ENCODE measurements at places on chromosomes 12 and 14.

GRCh38 chr14:75561013-75561432, 17.4 kb upstream of the FLVCR2 start:
- DNase-seq = no peak

GRCh38 chr14:67018720-67019119, 170.5 kb upstream of the GARIN2 start:
- no peak for DNase-seq

DNA sequence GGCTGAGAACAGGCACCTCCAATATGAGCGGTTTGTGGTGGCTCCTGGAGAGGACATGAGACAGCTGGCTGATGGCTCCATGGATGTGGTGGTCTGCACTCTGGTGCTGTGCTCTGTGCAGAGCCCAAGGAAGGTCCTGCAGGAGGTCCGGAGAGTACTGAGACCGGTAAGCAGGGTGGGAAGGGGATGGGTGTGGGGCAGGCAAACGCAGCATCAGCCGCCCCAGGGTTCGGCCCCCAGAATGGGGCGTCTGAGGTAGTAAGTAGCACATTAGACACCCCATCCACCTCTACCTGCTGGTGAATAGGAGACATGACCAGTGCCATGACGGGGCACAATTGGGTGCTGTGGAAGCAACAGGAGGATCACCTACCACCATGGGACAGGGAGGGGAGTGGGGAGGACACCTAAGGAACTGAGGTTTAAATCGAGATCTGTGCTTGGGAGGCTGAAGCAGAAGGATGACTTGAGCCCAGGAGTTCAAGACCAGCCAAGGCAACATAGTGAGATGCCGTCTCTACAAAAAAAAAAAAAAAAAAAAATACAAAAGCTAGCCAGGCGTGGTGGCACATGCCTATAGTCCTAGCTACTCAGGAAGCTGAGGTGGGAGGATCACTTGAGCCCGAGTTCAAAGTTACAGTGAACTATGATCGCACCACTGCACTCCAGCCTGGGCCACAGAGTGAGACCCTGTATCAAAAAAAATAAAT, 25.5 kb downstream of the ITGA7 start:
- DNase-seq = no peak

GRCh38 chr14:96069421-96069820, 30.3 kb downstream of the C14orf132 start:
- no peak for DNase-seq

DNA sequence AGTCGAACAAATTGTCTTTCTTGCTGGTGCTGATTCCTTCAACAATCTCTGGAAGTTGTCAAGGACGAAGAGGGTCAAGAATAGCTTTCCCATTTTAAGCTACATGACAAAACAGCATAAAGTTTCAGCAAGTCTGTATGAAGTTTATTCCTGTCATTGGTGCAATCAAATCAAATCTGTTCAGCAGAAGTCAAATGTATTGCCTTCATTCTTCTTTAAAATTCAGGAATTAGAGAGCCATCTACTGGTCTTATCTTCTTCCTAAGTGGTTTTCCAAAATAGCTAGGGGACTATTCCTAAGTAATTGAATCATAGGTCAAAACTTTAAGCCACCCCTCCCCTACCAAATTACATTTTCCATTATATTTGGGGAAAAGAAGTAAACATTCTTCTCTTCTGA, 990.2 kb downstream of the GALC start:
- DNase-seq = no peak

DNA sequence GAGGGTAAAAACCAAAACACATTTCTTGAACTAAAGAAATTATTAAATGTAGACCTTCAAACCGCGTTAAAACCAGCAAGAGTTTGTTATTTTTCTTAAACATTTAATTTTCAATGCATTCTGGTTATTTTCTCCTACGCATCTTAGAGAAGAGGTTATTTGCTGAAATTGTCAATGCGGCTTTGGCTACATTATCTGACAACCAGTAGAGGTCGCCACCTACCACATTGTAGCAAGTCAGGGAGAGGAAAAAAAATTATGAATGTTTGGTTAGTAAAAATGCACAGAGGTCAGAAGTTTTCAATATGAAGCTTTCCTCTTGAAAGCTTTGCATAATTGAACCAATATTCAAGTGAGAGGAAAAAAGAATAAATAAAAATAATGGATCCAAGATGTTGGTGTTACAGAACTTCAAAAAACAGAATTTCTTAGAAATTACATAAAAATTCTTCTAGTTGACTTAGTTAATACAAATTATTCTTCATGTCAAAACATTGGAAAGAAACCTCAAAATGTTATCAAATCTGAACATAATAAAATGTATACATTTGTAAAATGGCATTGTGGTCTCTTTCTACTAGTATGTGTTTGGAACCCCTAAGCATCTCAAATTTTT, 159.4 kb upstream of the TMTC2 start:
- DNase-seq = peak; percentile 22

- DNase-seq = no peak
These were observed 920.1 kb downstream of the FLRT2 start for GRCh38 chr14:86450085-86450484.

GRCh38 chr12:46263140-46264016, 5.5 kb downstream of the SLC38A1 start:
- no peak for DNase-seq

GRCh38 chr12:101881228-101881627, 3.8 kb downstream of the DRAM1 start:
- DNase-seq = no peak

GRCh38 chr14:21617614-21618013, 17.1 kb downstream of the OR10G2 start:
- DNase-seq = no peak

DNA sequence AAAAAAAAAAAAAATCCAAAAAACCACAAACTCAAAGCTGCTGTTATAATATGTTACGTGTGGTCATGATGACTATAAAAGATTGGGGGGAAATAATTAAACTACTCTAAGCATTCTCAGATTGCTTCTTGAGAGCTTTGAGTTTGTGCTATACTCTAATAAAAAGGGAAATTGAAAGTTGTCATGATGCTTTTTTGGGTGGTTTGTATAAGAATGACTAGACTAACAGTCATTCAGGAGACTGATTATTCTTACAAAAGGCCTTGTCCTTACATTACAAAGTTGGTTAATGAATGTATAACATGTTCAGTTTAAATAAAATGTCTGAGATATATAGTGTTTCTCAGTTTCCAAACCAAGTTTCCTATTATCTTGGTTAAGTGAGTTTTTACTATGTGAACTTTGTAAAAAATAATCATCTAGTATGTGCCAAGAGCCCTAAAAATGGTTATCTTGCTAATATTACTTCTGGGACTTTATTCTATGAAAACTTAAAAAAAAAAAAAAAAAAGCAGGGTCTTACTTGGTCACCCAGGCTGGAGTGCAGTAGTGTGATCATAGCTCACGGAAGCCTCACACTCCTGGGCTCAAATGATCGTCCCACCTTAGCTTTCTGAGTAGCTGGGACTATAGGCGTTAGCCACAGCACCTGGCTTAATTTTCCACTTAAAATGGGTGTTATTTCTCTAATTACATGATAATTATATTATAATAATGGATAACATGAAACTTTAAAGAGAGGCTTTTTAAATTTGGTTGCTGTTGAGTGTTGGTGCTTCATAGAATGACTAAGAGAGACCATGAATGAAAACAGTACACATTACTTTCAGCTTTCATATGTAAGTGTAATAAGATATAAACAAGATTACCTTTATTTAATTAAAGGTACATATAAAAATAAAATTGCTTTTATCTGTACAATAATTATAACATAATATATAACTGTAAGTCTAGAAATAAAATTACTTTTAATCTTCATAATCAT, 459.6 kb upstream of the RGS6 start:
- no peak for DNase-seq

DNA sequence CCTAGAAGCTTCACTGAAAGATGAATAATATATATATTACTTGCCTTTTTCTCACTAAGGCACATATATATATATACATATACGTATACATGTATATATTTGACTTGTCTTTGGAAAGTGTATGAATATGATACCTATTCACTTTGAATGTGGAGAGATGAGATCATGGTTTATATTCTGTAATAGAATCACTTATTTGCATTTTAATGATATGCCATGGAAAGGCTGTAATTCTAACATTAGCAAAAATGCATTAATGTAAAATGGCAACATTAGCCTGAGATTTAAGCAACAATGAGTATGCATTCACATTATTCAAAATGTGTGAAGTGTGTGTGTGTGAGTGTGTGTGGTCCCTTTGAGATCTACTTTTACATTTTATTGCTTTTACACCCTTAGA, 54.5 kb upstream of the PRKD1 start:
- DNase-seq = no peak

GRCh38 chr12:59119676-59120075, 199.4 kb upstream of the LRIG3 start:
- no peak for DNase-seq

GRCh38 chr14:91780452-91780851, 48.6 kb upstream of the CATSPERB start:
- DNase-seq = no peak

- DNase-seq = no peak
These were observed 1.9 kb downstream of the ETV6 start for GRCh38 chr12:11651381-11651780.

GRCh38 chr12:591167-592023, 71.8 kb downstream of the NINJ2 start:
- DNase-seq = no peak

- no peak for DNase-seq
These were observed 2.0 kb downstream of the ZBTB25 start for GRCh38 chr14:64501411-64502171.

DNA sequence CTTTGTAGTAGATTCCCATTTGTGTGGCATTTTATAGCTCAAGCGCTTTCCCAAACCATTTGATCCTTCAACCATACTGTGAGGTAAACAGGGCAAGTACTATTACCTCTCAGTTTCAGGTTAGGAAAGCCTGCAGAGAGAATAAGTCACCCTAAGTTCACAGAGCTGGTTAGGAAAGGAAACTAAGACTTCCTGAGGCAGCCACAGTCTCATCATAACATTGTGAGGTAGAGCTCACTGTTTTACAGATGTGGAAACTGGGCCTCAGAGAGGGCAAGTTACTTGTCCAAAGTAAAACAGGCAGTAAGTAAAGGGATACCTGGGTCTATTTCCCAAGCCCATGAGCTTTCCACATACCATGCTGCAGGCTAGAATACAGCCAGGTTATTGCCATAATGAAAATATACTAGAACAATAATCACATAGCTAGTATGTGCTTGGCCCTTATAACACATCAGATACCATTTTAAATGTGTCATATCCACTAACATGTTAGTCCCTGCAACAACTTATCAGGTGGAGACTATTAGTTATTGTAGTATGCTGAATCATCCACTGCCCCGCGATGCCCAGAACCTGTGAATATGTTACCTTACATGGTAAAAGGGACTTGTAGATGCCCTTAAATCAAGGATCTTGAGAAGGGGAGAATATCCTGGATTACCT, 150.9 kb upstream of the GRIP1 start:
- DNase-seq = peak; percentile 4

GRCh38 chr14:63027719-63028118, 17.5 kb downstream of the KCNH5 start:
- DNase-seq = no peak

GRCh38 chr12:120239776-120240494, 25.6 kb downstream of the PXN start:
- no peak for DNase-seq

- DNase-seq = no peak
These were observed 4.6 kb upstream of the VRK1 start for GRCh38 chr14:96792591-96792990.
